Right renal pelvis (tissue), 4 donors: ENCODE measurements at places on chromosomes 1 and 21. TPM values are rescaled to one million over a fixed set of nuclear protein-coding genes. Genes with fewer than 3 reads are reported as not detected.

GOLPH3L gene
- 46.8 TPM for polyA plus RNA-seq

FAM3B gene
- polyA plus RNA-seq: 15.2 TPM

ADGRB2 gene
- polyA plus RNA-seq: 13.1 TPM

CELA2B gene
- 0.76 TPM for polyA plus RNA-seq

CLCNKB gene
- 41.6 TPM for polyA plus RNA-seq

TMEM240 gene
- polyA plus RNA-seq: 4.9 TPM

SPATA46 gene
- 1.0 TPM for polyA plus RNA-seq

ADAMTS5 gene
- 24.8 TPM for polyA plus RNA-seq

SHE gene
- 10.9 TPM for polyA plus RNA-seq

ANGPTL1 gene
- polyA plus RNA-seq: 6.6 TPM

TMOD4 gene
- 0.87 TPM for polyA plus RNA-seq

AK5 gene
- polyA plus RNA-seq: 4.4 TPM

DMBX1 gene
- 0.06 TPM for polyA plus RNA-seq

CAMK1G gene
- polyA plus RNA-seq: 6.2 TPM

SLC9C2 gene
- polyA plus RNA-seq: 0.30 TPM

CCDC190 gene
- not detected for polyA plus RNA-seq

EXTL1 gene
- 1.2 TPM for polyA plus RNA-seq

C4BPB gene
- polyA plus RNA-seq: 0.48 TPM

CFHR1 gene
- not detected for polyA plus RNA-seq
